Dermis blood vessel endothelial cell (primary cell): ENCODE measurements at places on chromosomes 16 and 17.

DNA sequence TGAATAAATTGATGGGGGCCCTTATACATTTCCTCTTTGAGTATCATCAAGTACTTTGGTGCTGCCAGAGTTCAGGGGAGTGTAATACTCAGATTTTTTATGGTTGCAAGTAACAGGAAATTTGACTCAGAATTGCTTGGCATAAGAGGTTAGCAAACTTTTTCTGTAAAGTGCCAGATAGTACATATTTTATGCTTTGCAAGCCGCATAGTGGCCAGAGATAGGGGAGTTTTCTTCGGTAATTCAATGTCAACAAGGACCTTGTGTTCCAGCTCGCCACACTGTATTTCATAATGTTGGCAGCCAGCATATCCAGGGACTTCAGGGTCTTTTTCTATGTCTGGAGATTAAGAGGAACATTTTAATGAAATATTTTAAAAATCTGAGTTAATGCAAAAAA lies 51.0 kb upstream of the MARCHF10 start:
- DNase-seq: peak; percentile 2

DNA sequence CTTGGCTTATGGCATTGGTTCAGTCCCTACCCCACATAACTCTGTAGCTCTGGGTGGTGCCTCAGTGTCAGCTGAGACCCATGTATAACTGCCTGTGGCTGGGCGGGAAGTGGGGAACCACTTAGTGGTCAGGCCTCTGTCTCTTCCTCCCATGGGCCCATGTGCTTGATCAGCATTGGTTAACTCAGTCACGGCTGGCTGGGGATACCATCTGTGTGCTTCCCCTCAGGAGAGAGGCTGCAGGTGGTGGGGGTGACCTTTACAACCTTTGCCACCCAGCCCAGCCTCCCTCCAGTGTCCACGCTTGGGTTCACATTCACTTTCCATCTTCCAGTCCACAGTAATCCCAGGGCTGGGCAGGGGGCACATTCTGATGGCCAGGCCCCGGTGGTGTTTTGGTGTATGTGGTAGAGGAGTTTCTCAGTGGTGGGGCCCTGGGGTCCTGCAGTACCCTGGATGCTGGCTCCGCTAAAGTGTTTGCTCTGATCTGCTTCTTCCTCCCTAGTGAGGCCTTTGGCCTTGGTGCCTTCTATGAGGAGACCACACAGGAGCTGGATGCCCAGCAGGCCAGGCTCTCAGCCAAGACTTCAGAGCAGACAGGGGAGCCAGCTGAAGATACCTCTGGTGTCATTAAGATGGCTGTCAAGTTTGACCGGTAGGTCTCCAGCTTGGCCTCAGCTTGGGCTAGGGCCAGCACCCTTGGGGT lies 10.2 kb upstream of the NFATC3 start:
- no peak for DNase-seq

DNA sequence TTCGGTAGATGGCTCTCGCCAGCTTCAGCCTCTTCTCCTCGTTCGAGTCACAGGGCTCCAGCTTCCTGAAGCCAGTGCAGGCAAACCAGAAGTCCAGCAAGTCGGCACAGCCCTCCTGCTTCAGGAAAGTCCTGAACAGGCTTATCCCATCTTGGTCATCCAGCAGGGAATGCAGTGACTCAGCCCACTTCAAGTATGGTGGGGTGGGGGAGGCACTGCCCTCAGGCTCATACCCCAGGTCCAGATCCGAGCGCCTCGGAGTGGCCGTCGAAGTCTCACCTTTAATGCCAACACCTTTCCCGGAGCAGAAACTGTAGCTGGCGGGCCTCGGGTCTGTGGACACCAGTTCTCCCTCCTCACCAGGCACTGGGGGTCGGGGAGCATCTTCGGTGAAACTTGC lies 5.9 kb downstream of the AXIN1 start:
- DNase-seq: peak; percentile 40

DNA sequence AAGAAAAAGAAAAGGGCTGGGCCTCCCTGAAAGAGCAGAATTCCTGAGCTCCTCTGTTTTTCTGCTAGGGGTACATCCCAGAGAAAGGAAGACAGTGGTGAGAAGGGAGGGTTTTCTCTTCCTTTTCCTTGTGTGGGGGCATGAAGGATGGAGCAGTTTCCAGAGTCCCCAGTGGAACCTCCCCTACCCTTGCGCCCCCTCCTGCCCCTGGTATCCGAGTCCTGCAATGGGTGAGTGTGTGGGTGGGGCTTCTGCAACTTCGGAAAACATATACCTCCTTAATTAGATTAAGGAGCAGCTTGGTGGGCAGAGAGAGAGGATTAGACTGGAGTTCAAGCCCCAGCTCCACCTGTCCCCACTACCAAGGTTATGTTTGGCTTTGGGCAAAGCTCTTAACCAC lies 5.4 kb upstream of the GIP start:
- no peak for DNase-seq

- DNase-seq: peak; percentile 43
Measured at GRCh38 chr16:12120217-12120981, 143.9 kb downstream of the SNX29 start.

DNA sequence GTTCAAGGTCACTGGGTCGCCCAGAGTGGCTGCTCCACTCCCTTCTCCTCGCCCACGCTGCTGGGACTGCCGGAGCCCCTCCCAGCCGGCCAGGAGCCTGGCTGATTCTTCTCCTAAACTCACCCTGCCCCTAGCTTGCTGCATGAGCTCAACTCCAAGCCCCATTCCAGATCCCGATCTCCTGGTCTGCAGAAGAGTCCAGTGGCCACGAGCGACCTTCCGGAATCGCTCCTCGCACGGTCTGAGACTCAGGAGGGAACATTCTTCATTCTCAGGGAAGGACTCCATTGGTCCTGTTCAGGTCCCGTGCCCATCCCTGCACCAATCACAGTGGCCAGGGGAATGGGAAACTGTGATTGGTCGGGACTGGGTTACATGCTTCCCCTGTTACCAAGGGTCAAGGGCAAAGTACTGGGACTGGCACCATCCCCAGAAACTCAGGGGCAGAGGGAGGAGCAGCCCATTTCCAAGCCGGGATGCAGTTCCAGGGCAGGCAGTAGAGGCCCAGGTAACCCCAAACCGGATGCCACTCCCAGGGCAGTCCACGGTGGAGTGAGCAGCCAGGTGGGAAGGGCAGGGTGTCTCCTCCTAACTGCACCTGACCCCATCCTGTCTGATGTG lies 24.5 kb upstream of the CIBAR2 start:
- DNase-seq: peak; percentile 39

DNA sequence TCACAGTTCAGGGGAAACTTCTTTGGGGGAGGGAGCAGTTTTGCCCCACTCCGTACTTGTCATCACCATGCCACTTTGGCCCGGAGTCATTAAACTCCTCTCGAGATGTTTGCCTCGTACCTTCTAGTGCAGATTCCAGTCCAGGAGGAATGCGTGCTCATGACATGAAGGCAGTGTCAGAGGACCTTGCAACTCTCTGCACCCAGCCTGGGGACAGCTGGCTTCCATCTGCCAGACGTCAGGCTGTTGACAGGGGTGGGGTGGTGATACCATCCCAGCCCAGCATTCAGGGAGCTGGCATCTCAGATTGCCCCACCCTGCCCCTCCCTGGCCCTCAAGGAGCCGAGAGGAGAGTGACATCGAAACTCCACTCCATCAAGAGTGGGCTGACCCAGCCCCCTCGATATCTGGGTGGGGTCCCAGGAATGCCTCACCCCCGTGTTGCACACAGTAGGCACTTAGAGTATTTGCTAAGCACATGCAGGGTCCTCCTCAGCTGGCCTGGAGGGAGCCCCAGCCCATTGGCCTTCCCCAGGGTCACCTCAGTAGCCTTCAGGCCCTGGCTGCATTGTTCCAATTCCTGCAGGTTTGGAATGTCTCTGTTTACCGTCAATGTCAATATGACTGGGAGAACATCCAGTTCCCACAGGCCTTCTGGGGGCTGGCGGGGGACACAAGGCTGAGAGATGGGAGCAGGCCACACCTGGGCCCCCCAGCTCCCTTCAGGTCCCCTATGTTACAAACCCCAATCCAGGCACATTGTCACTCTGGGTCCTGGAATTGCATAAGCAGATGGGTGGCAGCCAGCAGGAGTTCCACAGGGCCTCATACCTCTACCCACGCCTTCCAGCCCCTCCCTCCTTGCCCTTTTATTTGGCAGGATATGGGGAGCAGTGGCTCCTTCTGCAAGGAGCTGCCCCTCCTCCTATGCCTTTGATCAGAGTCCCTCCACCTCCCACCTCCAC lies 21.3 kb upstream of the EMP2 start:
- DNase-seq: no peak

- peak; percentile 34 for DNase-seq
Measured at GRCh38 chr17:58487589-58488427, at the start of gene HSF5. Gene HSF5, minus strand, starts transcription at chr17:58488408. Its CDS starts 134 bp downstream, at chr17:58488274.

DNA sequence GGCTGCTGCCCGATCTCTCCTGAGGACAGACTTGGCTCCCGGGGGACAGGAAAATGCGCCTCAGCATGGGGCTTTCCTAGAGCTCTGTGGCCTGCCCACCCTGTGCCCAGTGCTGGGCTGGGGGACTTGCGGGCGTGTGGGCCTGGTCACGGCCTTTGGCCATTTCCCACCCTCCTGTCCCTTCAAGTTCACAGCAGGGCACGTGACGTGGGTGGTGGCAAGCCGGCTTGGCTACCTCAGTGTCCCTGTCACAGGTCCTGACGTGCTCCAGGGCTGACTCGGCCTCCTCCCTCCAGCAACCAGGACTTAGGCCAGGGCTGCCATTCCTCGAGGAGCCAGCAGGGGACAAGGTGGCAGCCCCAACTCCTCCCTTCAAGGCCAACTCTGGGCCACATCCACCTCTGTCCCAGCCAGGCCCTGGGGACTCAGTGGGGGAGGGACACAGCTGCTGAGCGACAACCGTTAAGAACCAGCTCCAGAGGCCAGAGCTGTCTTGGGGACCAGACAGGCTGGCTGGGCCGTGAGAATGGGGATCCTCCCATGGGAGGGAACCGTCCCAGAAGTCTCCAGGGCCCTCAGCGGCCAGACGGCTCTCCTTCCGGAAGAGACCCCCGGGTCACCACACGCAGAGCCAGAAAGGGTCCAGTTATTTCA lies 981 bp upstream of the UNC13D start:
- peak; percentile 83 for DNase-seq

DNA sequence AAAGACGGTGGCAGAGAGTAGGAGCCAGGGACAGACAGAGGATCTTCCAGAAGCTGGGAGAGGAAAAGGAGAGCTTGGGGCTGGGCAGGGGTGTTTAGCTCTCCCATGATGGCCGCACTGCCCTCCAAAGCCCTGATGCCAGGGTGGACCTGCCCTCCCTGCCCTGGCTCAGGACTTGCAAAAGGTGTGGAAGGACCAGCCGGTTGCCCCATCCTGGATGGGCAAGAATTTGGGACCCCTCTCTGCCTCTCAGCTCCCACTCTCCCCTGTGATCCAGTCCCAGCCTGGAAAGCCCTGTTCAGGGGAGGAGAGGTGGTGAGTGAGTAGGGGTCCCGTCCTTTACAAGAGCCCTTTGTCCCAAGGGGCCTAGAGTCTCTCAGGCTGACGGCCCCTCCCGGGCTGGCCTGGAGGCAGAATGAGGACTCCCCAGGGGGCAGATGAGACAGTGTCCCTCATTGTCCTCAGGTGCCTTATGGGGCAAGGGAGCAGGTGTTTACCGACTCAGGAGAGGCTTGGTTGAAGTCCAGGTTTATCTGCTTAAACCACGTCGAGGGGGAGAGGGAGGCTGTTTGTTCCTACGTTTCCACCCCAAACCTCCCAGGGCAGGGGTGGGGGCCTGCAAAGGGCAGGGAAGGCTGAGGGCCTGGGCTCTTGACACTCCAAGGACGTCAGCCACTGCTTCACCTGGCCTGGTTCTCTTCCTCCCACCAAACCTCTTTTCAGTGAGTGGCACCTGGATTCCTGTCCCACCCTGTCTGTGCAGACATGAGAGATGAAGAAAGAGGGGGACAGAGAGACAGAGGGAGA lies 19.3 kb upstream of the ITGA3 start:
- no peak for DNase-seq

DNA sequence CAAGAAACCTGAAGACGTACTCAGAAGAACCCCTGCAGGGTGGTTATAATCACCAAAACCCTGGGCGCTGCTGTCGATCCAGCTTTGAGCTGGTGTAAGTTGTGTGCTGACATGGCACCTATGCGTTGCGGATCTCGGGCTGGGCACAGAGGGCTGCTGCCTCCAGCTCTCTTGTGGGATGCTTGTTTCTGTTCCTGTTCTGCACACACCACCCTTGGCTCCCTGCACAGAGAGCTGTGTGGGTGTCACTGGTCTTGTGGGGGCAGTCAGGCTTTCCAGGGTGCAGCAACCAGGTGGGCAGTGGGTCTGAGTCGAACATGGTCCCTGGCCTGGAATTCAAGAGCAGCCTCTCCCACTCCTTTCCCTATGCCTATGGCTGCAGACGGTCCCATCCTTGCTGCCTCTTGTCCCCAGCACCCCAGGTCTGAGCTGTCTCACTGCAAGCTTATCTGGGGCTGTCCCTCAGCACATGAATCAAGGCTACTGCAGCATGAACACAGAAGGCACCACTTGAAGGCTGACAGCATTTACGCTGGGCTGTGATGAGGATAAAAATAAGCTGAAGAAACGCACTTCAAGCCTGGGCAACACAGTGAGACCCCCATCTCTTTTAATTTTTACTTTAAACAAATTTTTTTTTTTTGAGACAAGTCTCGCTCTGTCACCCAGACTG lies 20.1 kb downstream of the ZNF276 start:
- DNase-seq: no peak

- DNase-seq: no peak
Measured at GRCh38 chr16:12431561-12431960, 372.1 kb downstream of the CPPED1 start.
